ENCODE measurements at places on chromosomes 4 and X.

GRCh38 chr4:94470132-94470531, 18.4 kb downstream of the PDLIM5 start:
- no peak for DNase-seq

GRCh38 chr4:108940634-108941033, 177.8 kb upstream of the ETNPPL start:
- no peak for DNase-seq

DNA sequence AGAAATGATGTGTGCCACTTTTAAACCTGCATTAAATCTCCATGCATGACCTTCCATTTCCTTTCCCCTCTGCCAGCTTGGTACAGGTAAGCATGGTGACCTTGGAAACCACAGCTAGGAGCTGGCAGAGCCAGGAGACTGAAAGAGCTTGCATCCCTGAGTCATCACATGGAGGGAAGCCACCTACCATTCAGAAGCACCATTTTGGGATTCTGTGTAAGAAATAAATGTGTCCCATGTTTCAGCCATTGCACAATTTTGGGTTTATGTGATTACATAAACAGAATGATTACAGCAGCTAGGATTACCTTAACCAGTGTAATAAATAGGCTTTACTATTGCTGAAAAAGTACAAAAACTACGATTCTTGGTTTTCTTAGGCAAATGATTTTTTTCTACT, 17.3 kb upstream of the CCDC149 start:
- DNase-seq: no peak

- no peak for DNase-seq
Measured at GRCh38 chr4:185993328-185993973, 75.5 kb upstream of the TLR3 start.

Measured in CD4-positive, alpha-beta T cell treated with Interferon alpha-2 for 1 hour (primary cell).